Small intestine (tissue), 16 donors: ENCODE measurements at places on chromosomes 12 and 14. TPM values are rescaled to one million over a fixed set of nuclear protein-coding genes. Genes with fewer than 3 reads are reported as not detected.

IRAK3 gene
- 0.22 TPM for polyA plus RNA-seq

PTGDR gene
- 6.6 TPM for polyA plus RNA-seq

GRCh38 chr14:35333264-35333730, 41.1 kb downstream of the PSMA6 start:
- no peak for DNase-seq

DNA sequence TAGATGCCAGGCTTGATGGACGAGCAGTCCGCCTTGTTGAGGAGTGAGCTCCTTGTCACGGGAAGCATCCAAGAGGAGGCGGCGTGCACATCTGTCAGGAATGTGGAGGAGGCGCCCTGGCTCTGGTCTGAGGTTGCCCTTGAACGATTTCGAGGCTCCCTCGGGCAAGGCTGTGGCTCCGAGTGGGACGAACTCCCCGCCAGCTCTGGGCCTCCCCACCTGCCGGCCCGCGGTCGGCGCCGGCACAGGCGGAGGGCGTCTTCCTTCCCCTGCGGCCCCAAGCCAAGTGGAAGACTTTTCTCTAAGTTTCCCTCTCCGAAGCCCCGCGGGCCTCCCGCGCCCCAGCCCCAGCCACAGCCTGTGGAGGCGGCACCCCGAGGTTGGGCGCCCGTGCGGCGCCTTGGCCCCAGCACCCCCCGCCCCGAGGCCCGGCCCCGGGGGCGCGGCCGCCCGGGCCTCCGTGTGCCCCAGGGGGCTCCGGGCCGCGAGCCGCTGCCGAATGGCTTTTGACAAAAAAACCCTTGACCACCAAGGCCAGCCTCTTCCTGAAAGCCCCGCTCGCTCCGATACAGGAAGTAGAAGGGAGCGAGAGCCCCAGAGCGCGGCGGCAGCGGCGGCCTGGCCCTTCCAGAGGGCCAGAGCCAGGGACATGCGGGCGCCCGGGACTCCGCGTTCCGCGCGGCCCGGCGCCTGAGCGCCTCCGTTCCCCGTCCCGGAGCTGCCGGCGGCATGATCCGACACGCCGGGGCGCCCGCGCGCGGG, at the start of gene RIN3:
Gene RIN3, plus strand, starts transcription at position 578 of the 762 bp plus-strand sequence. Its CDS starts 152 bp downstream, at position 730.
- peak; percentile 32 for DNase-seq

- peak; percentile 66 for DNase-seq
Observed at GRCh38 chr12:11650286-11651281, 1.1 kb downstream of the ETV6 start.

- no peak for DNase-seq
Observed at GRCh38 chr14:100536721-100537445, 50.3 kb downstream of the BEGAIN start.

GRCh38 chr12:761256-761655, 8.9 kb downstream of the WNK1 start:
- DNase-seq, result no peak

GRCh38 chr12:108646600-108647579, 13.2 kb upstream of the SELPLG start:
- no peak for DNase-seq
